Occipital lobe (tissue), 3 donors: ENCODE measurements at places on chromosomes 6 and 20.

DNA sequence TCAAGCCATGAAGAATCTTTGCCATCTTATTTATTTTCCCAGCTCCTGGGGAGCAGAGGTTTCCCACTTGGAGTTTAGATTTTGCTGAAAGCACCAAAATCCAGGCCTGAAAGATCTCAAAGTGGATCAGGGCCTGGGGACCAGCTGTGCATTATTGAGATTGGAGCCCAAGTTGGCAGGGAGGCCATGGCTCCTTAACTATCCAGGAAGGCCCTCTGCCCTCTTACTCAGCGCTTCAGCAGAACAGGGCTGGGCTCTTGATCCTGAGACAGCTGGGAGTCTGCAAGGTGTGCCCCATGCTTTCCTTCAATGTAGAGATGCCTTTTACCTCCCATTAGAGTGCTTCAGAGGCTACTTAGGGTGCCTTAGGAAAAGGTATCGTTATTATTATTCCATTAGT, 24.6 kb downstream of the FOXO3 start:
- no peak for DNase-seq

- DNase-seq, result no peak
Measured at GRCh38 chr20:36604952-36605398, 604 bp upstream of the RAB5IF start.

GRCh38 chr6:121285041-121285440, 49.2 kb downstream of the TBC1D32 start:
- no peak for DNase-seq

GRCh38 chr20:56202493-56203077, 45.9 kb upstream of the MC3R start:
- DNase-seq, result no peak

DNA sequence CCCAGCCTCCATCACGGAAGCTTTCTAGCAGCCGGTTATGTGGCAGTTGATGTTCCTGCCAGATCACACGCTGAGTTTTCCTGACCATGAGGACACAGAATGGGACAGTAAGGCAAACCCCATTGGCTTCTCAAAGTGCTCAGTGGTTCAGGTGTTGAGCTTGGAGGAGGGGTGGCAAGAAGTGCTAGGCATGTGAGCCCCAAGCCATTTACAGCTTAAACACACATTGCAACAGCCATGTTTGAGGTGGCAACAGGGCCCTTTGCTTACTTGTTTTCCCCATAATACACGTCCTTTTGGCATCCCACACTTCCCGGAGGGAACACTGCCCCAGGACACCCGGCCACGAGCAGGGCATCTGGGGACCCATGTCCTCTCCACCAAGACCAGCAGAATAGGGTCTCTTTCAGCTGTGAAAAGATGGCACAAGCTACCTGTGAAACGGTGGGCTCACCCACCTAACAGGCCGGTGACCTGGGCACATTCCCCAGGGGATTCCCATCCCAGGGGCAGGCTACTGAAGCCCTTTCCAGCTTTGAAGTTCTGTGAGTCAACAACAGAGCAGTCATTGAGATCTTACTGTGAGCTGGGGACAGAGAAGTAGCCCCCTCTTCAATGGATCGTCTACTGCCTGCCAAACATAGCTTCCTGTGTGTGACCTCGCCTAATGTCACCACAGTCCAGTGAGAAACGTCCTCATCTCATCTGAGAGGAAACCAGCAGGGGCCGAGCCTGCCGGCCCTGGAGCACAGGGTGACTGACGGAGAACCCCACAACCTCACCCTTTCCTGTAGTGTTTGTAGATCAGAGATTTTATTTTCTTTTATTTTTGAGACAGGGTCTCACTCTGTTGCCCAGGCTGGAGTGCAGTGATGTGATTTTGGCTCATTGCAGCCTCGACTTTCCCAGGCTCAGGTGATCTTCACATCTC, 4.0 kb upstream of the TLDC2 start:
- no peak for DNase-seq

GRCh38 chr6:150846641-150847040, 18.9 kb upstream of the MTHFD1L start:
- no peak for DNase-seq

GRCh38 chr20:38081575-38081974, 48.0 kb downstream of the RPRD1B start:
- no peak for DNase-seq
